ENCODE measurements at places on chromosomes 3 and 15. TPM values are rescaled to one million over a fixed set of nuclear protein-coding genes. Genes with fewer than 3 reads are reported as not detected.
A peak's percentile ranks its signal among the peaks of the same experiment; 100 is the strongest.

DNA sequence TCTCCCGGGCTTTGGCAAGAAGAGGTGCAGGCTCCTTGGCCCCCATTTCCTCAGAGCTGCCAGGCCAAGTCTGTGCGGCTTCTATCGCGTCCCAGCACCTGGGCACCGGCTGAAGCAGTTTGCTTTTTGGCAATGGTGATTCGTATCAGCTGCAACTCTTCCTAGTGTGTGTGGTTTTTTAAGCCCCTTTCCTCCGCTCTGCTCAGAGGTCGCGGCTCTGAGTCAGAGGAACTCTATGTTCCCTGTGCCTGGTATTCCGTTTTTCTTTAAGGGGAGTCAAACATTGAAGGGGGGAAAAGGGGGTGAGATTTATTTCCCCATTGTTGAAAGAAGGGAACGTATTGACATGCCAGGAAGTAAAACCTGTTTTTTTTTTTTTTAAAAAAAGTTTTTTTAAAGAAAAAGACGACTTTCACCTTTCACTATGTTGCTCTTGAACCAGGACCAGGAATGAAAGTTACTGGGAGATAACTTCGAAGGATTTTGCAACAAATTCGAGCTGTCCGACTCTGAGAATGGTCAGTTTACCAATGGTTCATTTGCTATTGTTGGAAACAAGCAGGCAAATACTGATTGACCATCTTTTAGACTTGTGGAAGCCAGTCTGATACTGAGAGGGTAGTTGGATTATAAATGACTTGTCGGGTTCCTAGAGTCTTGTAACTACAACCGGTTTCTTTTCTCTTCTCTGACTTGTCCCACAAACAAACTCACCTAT is 1.1 kb downstream of the ARMC8 start:
- DNase-seq = no peak

The FBXO40 gene
- total RNA-seq = 0.31 TPM

The GOLGA6A gene
- total RNA-seq = not detected

The CGNL1 gene
- 5.3 TPM for total RNA-seq

GRCh38 chr3:99499235-99500158 is 138.9 kb upstream of the COL8A1 start:
- DNase-seq = no peak

The PLSCR2 gene
- total RNA-seq = not detected

GRCh38 chr3:56782215-56782614 is 19.5 kb downstream of the ARHGEF3 start:
- no peak for DNase-seq

The QTRT2 gene
- 22.0 TPM for total RNA-seq

The INKA1 gene
- 12.3 TPM for total RNA-seq

GRCh38 chr3:29514912-29515311 is 234.0 kb downstream of the RBMS3 start:
- DNase-seq = no peak

GRCh38 chr3:58216496-58217195 is 5.9 kb upstream of the DNASE1L3 start:
- no peak for DNase-seq

- no peak for DNase-seq
Observed at GRCh38 chr15:94296717-94297116, 65.4 kb downstream of the MCTP2 start.

The C3orf18 gene
- 13.6 TPM for total RNA-seq

The SLC22A13 gene
- total RNA-seq = 0.94 TPM

The CORO2B gene
- total RNA-seq = 19.8 TPM

- DNase-seq = no peak
Observed at GRCh38 chr3:187186801-187187421, 10.4 kb upstream of the RTP1 start.

The TLR9 gene
- total RNA-seq = under 0.01 TPM

DNA sequence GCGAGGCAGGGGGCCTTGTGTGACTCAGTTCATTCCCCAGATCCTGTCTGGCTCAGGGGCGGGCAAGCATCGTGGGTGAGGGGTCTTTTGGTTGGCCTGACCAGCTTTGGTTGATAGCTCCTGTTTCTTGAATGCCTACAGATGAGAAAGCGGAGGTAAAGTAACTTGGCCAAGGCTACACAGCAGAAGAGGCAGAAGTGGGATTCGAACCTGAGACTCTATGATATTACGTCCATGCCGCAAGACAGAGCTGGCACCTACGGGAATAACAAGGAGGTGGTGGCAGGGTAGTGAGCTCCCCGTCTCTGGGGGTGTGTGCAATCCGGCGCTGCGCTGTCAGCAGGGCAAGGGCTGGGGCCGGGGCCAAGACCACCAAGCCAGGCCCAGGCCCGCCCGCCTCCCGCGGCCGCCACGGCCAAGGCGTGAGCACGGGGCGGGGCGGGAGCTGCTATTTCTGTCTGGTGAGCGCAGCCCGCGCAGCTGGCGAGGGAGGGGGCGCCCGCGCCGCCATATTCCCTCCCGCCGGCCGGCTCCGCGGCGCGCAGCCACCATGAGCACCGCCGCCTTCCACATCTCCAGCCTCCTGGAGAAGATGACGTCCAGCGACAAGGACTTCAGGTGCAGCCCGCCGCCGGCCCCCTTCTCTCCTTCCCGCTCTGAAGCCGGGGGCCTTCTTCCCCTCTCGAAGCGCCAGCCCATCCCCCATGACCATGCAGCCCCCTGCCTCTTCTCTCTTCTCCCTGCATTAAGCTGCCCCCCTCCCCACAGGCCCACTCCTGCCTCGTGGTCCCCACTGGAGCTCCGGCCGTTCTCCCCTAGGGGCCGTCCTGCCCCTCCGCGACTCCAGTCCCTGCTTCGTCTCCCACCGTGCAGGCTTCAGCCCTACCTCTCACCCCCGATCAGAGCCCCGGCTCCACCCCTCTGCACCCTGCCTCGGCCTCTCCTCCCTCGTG is at the start of gene CAND2:
Gene CAND2, plus strand, starts transcription at position 510 of the 953 bp plus-strand sequence. Its CDS starts 41 bp downstream, at position 551.
- DNase-seq = peak; percentile 48

- no peak for DNase-seq
Observed at GRCh38 chr3:148923592-148923991, 58.5 kb downstream of the CPA3 start.

DNA sequence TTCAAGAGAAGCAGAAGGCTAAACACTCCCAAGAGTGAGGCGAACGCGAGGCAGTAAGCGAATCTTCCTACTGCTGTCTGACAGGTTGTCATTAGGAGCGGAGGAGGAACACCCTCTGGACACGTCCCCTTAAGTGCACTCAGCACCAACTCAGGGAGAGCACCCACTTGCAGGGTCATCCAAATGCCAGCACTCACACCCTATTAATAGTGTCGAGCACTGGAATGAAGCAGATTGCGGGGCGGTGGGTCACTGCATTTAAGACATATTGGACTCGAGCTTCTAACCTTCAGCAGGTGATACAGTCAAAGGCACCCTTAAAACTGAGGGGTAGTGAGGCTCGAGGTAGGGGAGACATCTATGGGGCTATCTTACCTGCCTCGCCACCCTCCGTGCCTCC is 28.7 kb downstream of the SH3BP5 start:
- DNase-seq = no peak

GRCh38 chr3:40299721-40300335 is 9.7 kb upstream of the EIF1B start:
- no peak for DNase-seq

The NEK11 gene
- 24.6 TPM for total RNA-seq

GRCh38 chr15:25183581-25184251 is 228.9 kb downstream of the SNRPN start:
- no peak for DNase-seq

The SNX4 gene
- total RNA-seq = 88.7 TPM

DNA sequence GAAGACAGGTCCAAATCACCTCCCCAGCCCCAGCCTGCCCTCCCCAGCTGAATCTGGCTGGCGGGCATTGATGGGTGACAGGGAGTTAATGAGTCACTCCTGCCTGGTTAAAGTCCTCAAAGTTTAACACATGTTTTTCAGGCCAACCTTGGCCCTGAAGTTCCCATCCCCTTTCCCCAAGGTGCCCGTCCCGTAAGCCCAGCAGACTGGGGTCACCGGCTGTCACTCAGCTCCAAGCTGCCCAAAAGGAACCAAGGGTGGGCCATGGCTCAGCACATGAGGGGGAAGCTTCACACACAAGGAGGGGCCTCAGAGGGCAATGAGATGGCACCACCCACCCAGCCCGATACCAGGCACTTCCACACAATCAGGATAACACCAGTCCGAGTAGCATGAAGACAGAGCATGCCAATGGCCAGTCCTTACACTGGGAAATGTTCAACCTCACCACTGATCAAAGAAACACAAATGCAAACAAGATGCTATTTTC is 10.2 kb upstream of the KLF15 start:
- no peak for DNase-seq

The GPR149 gene
- 0.16 TPM for total RNA-seq

The SLCO3A1 gene
- 9.8 TPM for total RNA-seq

GRCh38 chr15:76973362-76973743 is 21.6 kb upstream of the PSTPIP1 start:
- DNase-seq = no peak

DNA sequence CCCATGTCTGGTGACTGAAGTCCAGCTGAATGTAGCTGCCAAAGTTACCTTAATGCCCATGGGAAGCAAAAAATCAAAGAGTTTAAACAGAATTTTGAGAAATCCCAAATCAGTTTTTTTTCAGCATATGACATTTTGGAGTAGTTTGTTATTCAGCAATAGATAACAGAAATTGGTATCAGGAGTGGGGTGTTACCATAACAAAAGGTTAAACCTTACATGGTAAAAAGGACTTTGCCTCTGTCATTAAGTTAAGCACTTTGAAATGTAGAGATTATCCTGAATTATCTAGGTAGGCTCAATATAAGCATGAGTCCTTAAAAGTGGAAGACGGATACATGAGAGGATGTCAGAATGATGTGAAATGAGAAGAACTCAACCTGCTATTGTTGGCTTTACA is 32.1 kb downstream of the DTWD1 start:
- DNase-seq = no peak

DNA sequence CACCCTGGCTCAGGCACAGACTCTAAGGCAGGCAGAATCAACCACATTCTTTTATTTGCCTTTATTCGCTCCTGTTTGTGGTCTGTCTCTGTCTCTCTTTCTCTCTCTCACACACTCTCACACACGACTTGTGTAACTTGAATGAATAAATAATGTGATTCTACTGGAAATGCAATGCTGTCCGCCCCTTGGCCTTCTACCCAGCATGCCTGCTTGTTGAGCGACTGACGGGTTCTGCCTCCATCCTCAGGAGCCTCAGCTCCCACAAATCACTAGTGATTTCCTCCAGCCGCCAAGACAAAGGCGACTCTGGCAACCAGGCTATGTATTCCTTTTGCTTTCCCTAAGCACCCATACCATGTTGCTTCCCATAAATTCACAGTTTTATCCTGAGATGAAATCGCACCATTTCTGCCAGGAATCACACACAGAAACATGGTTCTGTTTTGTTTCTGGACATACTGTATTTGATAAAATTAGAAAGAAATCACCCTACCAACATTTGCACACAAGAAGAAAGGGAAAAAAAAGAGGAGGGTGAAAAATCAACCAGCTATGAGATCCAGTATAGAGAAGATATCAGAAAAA is 460.8 kb downstream of the MAGI1 start:
- no peak for DNase-seq

GRCh38 chr15:68580883-68581155 is 2.0 kb downstream of the CORO2B start:
- no peak for DNase-seq

The HDGFL3 gene
- 149 TPM for total RNA-seq

DNA sequence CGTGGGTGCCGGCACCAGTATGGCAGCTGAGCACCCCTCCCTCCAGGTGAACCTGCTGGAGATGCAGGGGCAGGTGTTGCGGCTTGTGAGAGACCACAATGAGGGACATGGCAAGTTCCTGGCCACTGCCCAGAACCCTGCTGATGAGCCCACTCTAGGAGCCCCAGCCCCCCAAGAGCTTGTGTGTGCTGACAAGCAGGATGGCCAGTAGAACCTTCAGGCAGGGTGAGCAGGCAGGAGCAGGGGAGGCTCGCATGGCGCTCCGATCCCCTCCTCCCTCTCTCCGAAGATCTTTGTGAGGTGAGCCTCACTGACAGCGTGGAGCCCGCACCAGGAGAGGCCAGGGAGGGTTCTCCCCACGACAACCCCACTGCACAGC is 29.8 kb downstream of the NGRN start:
- no peak for DNase-seq

GRCh38 chr3:9301798-9302197 is 52.4 kb upstream of the SRGAP3 start:
- no peak for DNase-seq

DNA sequence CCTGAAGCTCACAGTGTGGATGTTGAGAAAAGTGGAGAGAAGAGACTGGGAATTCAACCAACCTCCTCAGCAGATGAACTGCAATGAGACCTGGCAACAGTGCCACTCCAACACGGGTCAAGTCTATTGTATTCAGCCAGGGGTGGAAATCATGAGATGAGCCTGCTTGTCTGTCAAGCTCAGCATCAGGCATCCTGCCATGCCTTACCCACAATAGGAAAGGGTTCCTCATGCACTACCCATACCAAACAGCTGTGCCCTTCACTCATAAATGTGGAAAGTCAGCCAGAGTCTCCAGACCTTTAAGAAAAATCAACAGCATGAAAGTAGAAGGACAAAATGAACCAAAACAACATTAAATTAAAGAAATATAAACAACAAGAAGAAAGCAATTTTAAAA is 542.1 kb downstream of the EPHB1 start:
- DNase-seq = no peak

DNA sequence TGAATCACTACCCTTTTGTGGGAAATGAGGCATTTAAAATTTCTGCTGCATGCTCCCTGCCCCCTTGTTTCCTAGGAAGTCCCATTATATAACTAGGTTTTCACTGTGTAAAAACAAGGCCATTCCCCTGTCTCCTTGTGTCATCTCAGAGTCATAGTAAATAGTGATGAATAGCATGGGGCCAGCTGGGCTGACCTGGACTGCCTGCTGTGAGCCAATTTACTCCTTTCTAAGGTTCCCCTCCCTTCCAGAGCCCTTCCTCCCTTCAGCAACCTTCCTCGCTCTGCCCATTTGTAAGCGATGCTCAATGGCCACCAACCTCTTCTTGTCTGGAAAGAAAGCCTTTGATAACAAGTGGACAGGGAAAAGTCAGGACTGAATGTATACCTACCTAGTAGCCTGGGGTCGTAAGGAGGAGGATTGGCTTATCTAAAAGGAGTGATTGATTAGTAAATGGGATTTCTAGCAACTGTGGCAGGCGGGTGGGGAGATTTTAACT is 11.7 kb downstream of the ITGA11 start:
- no peak for DNase-seq

The SUSD5 gene
- 3.0 TPM for total RNA-seq

DNA sequence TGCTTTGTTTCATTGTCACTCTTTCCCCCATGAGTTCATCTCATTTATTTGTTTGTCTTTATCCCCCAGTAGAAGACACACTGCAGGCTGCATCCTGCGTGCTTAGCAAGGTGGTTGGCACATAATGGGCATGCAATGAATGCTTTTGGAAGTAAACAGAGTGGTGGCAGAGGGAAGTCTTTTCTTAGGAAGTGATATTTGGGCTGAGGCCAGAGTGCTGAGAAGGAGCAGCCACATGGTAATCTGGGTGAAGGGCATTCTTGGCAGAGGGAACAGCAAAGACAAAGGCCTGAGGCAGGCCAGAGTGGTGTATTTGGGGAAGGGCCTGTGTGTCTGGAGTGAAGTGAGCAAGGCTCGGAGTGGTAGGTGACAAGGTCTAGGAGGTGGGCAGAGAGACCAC is 17.7 kb upstream of the ADAMTS7 start:
- no peak for DNase-seq

The RTF1 gene
- 59.0 TPM for total RNA-seq

DNA sequence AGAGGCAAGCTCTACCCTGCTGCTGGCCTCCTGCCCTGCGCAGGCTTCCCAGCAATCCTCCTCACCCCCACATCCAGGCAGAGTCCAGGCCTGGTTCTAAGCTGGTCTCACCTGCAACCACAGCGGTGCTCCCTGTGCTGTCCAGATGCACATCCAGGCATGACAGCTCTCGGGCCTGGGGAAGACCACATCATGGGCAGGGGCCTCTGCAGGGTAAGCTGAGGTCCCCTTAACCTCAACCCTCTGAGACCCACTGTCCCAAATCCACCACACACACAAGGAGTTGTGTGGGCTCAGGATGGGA is 10.8 kb downstream of the PLA2G4D start:
- no peak for DNase-seq

Data from occipital lobe (tissue), 3 donors.